Ascending aorta (tissue), 2 donors: ENCODE measurements at places on chromosomes 13 and 19.
A peak's percentile ranks its signal among the peaks of the same experiment; 100 is the strongest.

DNA sequence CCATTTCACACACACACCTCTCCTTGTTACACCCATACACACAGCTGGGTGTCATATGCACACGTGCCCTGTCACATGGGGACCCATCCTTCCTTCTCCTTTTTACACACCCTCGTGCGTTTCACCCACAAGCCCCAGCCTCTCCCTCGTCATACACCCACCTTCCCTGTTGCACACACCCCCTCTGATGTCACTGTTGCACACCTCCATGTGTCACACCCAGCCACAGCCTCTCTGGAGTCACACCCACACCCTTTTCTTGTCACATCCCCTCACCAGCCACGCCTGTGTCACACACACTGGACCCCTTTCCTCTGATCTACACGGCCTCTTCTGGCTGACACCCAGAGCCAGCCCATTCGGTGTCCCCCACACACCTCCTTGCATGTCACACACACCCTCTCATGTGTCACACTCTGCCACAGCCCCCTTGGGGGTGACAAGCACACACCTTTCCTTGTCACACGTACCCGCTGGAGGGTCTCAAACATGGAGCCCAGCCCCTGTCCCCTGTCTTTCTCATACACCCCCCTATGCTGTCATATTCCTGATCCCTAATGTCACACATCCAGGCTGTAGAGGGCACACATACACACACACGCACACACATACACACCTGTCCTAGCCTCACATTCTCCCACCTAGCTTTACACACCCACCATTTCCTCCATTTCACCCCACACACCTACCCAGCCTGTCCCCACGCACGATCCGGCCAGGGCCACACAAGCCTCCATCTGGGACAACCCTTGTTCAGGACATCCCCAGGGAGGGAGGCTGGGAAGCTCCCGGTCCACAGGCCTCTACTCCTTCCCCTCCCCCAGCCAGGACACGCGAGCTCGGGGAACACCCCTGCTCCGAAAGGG lies 1.4 kb downstream of the NOVA2 start:
- peaks cover 16% of the 10 kb centered on the region for H3K27me3 ChIP-seq
- no peak for DNase-seq
- H3K4me3 ChIP-seq, result peak overlapping the region; percentile 54
- H3K27ac ChIP-seq, result no peak overlapping the region
- H3K36me3 ChIP-seq, result no peaks in the 10 kb centered on the region

GRCh38 chr13:98575009-98575903 lies 1.7 kb downstream of the STK24 start:
- H3K27ac ChIP-seq, result peak overlapping the region; percentile 92
- no peak for DNase-seq
- no peaks in the 10 kb centered on the region for H3K27me3 ChIP-seq
- peak overlapping the region; percentile 89 for H3K4me3 ChIP-seq

DNA sequence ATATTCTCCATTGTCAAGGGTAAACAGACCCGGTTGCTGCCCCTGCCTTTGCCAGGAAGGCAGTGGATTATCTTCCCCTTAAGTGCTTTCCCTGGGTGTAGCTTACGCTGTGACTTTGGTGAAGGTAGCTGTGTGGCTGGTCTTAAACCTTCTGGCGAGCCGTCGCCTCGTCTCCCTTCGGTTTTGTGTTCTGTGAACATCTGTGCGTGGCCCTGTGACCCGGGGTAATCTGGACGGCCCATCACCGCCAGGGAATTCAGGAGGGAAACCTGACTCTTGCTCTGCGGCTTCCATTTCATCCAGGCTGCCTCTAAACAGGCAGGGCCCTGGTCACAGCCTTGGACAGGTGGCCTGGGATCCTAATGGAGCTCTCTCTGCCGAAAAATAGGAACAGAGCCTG lies 78.7 kb downstream of the SHISA2 start:
- H3K36me3 ChIP-seq, result no peaks in the 10 kb centered on the region
- H3K27me3 ChIP-seq, result no peaks in the 10 kb centered on the region
- no peaks in the 10 kb centered on the region for H3K4me1 ChIP-seq
- no peak overlapping the region for H3K4me3 ChIP-seq
- DNase-seq, result no peak

DNA sequence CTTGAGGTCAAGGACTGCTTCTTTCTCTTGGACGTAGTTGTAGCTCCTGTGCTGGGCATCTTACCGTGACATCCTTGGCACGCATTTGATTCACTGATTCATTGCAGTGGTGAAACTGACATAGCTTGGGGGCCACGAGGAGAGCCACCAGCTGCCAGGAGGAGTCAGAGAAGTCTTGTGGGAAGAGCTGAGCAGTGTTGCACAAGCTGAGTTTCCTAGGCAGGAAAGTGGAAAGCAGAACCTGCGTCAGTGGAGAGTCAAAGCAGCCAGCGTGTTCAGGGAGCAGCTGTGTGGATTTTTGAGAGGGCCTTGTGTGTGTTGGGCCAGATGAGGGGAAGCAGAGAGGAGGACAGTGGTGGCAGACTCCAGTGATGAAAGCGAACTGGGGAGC lies 5.3 kb upstream of the GPR183 start:
- H3K36me3 ChIP-seq, result no peaks in the 10 kb centered on the region
- no peak overlapping the region for H3K4me3 ChIP-seq
- no peaks in the 10 kb centered on the region for H3K27me3 ChIP-seq
- H3K4me1 ChIP-seq, result no peaks in the 10 kb centered on the region

GRCh38 chr13:101309014-101309619 lies 107.2 kb downstream of the NALCN start:
- no peaks in the 10 kb centered on the region for H3K36me3 ChIP-seq
- H3K4me1 ChIP-seq, result peaks cover 29% of the 10 kb centered on the region
- DNase-seq, result no peak
- no peak overlapping the region for H3K4me3 ChIP-seq
- H3K27me3 ChIP-seq, result no peaks in the 10 kb centered on the region

DNA sequence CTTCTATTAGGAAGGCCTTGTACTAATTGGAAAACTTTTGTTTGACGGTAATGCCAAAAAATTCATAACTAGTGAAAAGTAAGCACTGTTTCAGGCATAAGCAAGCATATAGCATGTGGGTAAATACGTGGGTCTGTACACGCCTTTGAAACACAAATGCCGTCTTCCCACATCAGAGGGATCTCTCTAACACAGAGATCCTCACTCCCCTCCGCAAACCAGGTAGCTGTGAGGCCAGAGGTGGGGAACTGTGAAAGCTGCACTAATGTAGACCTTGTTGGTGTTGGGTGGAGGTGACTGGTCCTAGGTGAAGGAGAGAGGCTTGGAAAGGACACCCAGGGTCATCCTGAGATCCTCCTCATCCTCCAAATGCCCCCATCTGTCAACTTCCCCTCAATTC lies 16.0 kb upstream of the POU2F2 start:
- no peaks in the 10 kb centered on the region for H3K4me1 ChIP-seq
- no peak overlapping the region for H3K27ac ChIP-seq
- H3K27me3 ChIP-seq, result no peaks in the 10 kb centered on the region
- no peaks in the 10 kb centered on the region for H3K36me3 ChIP-seq
- DNase-seq, result no peak

DNA sequence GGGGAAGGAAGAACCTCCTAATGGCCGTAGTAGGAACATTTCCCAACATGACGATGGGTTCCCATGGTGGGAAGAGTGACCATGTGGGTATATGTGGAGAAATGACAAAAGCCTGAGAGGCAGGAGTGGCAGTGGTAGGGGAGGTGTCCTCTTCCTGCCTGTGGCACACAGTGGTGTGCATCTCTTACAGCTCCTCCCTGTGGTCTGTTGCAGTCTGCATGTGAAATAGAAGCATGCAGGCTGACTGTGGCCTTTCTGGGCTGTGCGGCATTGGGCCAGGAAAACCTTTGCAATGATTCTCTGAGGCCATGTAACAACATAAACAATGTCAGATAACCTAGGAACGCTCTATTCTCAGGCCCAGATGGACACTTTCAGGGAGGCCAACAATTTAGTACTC lies 84.0 kb downstream of the LACC1 start:
- H3K27ac ChIP-seq, result no peak overlapping the region
- DNase-seq, result no peak
- no peaks in the 10 kb centered on the region for H3K36me3 ChIP-seq
- no peaks in the 10 kb centered on the region for H3K4me1 ChIP-seq
- no peaks in the 10 kb centered on the region for H3K27me3 ChIP-seq

- no peaks in the 10 kb centered on the region for H3K4me1 ChIP-seq
- DNase-seq, result no peak
- no peak overlapping the region for H3K27ac ChIP-seq
Measured at GRCh38 chr13:28582892-28583240, 76.1 kb upstream of the POMP start.

- H3K36me3 ChIP-seq, result no peaks in the 10 kb centered on the region
- no peak for DNase-seq
- no peak overlapping the region for H3K27ac ChIP-seq
Measured at GRCh38 chr13:110838116-110838515, 76.8 kb downstream of the ANKRD10 start.

DNA sequence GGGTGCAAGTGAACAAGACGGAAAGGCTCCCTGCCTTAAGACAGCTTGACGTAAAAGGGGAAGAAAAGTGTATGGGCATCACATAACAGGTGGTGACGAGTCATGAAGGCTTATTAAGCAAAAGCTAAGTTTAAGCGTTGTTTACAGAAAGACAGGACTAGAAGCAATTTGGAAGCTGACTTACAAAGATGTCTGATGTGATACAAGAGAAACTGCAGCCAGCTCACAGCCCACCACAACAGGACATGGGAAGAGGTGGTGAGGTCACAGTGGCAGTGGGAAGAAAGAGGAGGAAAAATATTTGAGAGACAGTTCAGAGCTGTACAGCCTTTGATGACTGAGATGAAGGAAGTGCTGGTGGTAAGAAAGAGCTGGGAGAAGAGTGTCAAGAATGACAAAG lies 181.6 kb downstream of the KLF12 start:
- no peaks in the 10 kb centered on the region for H3K27me3 ChIP-seq
- no peaks in the 10 kb centered on the region for H3K36me3 ChIP-seq
- no peak overlapping the region for H3K27ac ChIP-seq

DNA sequence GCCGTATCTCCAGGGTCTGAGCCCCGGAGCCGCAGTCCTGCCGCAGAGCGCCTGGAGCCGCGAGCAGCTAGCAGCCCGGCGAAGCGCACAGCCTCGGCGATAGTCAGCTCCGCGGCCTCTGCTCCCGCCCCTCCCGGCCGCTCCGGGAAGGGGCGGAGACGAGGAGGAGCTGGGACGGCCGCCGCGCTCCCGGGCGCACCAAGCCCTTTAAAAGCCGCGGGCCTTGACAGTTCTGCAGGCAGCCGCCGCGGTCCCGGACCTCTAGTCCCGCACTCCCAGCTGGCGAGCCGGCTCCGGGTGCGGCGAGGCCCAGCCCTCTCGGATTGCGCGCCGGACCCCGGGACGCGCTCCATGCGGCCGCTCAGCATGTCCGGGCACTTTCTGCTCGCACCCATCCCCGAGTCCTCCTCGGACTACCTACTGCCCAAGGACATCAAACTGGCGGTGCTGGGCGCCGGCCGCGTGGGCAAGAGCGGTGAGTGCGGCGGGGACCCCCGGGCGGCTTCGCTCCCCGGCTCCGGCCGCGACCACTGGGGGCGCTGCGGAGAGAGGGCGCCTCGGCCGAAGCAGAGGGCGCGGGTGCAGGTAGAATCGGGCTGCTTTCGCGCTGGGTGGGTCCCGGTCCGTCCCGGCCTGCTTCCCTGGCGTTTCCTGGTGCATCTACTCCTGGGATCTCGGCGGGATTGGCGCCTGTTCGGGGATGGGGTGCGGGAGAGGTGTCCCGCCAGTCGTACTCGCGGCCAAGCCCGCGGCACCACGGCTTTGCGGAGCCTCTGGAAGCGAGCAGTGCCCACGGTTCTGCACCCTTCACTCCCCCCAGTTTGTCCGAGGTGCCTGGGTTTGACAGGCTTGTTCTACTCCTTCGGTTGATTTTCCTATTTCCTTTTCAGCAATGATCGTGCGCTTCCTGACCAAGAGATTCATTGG lies at the start of gene RASL11A:
Gene RASL11A, plus strand, starts transcription at position 237 of the 927 bp plus-strand sequence. Its CDS starts 115 bp downstream, at position 352.
- peak; percentile 44 for DNase-seq
- H3K27ac ChIP-seq, result peak within 1 kb of the TSS; percentile 91
- H3K36me3 ChIP-seq, result peaks cover 10% of the 10 kb centered on the region
- no peaks in the 10 kb centered on the region for H3K27me3 ChIP-seq
- H3K4me1 ChIP-seq, result peaks cover 4% of the 10 kb centered on the region
- peak within 1 kb of the TSS; percentile 67 for H3K4me3 ChIP-seq

GRCh38 chr19:35478794-35479677 lies 11.2 kb downstream of the KRTDAP start:
- DNase-seq, result no peak
- no peak overlapping the region for H3K27ac ChIP-seq
- H3K36me3 ChIP-seq, result no peaks in the 10 kb centered on the region

GRCh38 chr19:11261971-11262839 lies at the start of gene DOCK6:
Gene DOCK6 (minus strand): TSS chr19:11262524. CDS start chr19:11262440, 84 bp downstream.
- no peaks in the 10 kb centered on the region for H3K36me3 ChIP-seq
- no peaks in the 10 kb centered on the region for H3K27me3 ChIP-seq
- H3K4me1 ChIP-seq, result peaks cover 4% of the 10 kb centered on the region
- H3K27ac ChIP-seq, result peak within 1 kb of the TSS; percentile 71
- no peak for DNase-seq

DNA sequence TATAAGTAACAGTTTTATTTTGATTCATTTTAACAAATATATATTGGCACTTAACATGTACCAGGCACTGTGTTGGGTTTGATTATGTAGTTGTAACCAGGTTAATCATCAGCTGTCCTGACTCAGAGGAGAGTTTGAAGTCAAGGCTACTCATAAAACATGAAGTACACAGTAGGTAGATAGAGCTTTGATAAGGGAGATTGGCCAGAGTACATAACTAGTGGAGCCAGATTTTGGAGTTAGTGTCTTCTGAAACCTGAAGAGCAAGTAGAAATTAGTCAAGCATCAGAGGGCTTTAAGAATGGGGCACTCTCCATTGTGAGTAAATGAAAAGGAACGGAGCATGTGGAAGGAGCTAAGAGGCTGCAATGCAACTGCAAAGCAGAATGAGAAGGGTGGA lies 333.9 kb downstream of the RFC3 start:
- H3K27ac ChIP-seq, result no peak overlapping the region
- H3K4me1 ChIP-seq, result peaks cover 3% of the 10 kb centered on the region
- DNase-seq, result no peak
- H3K27me3 ChIP-seq, result no peaks in the 10 kb centered on the region
- no peak overlapping the region for H3K4me3 ChIP-seq

- peak overlapping the region; percentile 55 for H3K27ac ChIP-seq
- DNase-seq, result no peak
- H3K27me3 ChIP-seq, result no peaks in the 10 kb centered on the region
- peaks cover 12% of the 10 kb centered on the region for H3K4me1 ChIP-seq
Measured at GRCh38 chr19:12912571-12912970, 6.5 kb downstream of the SYCE2 start.

DNA sequence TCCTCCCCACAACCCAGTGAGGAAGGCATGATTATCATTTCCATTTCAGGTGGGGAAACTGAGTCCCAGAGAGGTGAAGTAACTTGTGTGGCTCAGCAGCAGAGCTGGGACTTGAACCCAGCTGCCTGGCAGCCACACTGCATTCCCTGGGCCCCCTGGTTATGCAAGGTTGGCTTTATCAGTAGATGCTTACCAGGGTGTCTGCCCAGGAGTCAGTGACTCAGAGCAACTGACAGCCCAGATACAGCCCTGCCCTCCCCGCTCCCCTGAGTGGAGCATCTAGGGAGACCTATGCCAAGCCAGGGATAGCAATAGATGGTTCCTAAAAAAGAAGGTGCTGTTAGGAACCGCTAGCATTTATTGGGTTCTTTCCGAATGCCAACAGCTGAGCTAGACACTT lies 5.9 kb downstream of the IGLON5 start:
- no peaks in the 10 kb centered on the region for H3K27me3 ChIP-seq
- no peaks in the 10 kb centered on the region for H3K36me3 ChIP-seq
- no peak for DNase-seq

- DNase-seq, result peak; percentile 19
- no peak overlapping the region for H3K27ac ChIP-seq
Measured at GRCh38 chr19:39542206-39542605, 2.2 kb upstream of the EID2 start.

- H3K27me3 ChIP-seq, result no peaks in the 10 kb centered on the region
- no peak overlapping the region for H3K27ac ChIP-seq
- H3K36me3 ChIP-seq, result peaks cover 51% of the 10 kb centered on the region
- no peak for DNase-seq
Measured at GRCh38 chr19:6038634-6039405, 60.9 kb upstream of the RANBP3 start.
